Activated naive CD8-positive, alpha-beta T cell treated with anti-CD3 and anti-CD28 coated beads for 36 hours (primary cell): ENCODE measurements at places on chromosomes 5 and 9. TPM values are rescaled to one million over a fixed set of nuclear protein-coding genes. Genes with fewer than 3 reads are reported as not detected.

DNA sequence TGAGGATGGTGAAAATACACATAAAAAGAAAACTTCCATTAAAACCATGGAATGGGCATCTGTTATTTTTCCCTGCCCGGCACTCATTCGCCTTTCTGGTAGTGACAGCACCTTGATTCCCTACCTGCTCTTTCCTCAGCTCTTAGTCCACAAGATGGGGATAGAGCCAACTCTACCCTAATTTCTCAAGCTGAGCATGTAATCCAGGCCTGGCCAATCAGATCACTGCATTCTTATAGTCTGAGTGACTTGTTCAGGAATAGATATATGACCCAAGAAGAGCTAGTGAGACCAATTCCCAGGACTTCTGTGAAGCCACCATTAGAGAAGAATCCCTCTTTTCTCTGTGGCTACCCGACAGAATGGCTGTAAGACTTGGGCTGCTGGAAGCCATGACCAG lies 58.1 kb downstream of the TSSK1B start:
- no peak overlapping the region for H3K4me3 ChIP-seq
- DNase-seq: no peak
- peaks cover 22% of the 10 kb centered on the region for H3K27me3 ChIP-seq
- H3K36me3 ChIP-seq: no peaks in the 10 kb centered on the region
- no peak overlapping the region for H3K27ac ChIP-seq
- peaks cover 35% of the 10 kb centered on the region for H3K4me1 ChIP-seq

The OR1J2 gene
- total RNA-seq: not detected

DNA sequence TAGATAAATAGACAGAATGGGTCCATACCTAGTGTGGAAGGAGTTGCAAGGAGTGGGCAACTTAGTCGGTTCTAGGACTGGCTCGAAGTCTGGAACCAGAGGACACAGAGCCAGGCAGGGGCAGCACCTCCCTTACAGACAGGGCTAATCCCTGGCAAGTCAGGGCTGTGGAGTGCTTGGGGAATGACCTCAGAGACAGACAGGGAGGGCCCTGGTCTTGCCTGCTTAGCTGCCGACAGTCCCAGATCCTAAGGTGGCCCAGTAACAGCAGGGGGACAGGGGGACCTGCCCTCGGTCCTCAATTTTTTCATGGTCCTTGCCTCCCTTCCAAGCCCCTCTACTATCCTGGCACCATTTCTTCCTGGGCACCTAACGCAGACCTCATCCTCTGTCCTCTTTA lies 222.4 kb upstream of the TNC start:
- peaks cover 16% of the 10 kb centered on the region for H3K27me3 ChIP-seq
- no peak overlapping the region for H3K27ac ChIP-seq
- no peak overlapping the region for H3K4me3 ChIP-seq

The WNT8A gene
- not detected for total RNA-seq

DNA sequence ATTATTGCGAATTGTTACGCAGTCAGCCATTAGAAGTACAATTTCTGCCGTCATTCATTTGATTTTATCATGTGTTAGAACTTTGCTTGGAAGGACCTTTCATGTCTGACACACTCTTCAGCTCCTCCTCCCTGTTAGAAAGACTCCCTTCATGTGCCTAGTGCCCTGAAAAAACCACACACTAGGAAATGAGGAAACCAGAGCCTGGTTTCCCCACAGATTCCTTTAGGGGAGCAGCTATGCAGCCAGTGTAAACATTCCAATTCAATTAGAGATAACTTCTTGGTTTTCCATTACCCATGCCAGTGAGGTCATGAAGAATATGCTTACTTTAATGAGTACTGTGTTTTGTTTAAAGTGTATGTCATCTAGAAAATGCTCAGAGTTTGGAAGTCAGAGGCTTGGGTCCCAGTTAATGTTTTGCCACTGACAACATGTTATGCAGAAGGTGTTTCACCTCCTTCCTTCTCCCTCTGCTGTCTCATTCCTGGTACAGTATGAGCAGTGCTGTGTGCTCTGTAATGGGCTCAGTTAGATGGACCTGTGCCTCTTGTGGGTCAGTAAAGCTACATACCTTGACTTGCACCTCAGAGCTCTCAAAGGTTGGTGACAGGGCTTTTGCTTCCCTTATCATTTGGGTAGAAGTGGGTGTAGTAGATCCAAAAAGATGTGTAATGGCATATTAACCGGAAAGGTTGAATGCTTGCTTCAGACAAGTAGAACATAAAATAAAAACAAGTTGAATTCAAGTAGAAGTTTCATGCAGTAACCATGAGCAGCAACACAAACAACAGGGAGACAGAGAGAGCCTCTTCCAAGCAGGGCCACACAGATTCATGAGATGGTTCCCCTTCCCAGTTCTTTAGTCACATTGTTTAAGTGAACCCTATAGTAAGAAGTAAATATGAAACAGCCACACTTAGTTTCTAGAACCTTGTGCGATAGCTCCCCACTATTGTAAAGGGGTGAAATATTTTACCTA lies 52.6 kb upstream of the TNFAIP8 start:
- H3K36me3 ChIP-seq: peaks cover 51% of the 10 kb centered on the region
- H3K27me3 ChIP-seq: no peaks in the 10 kb centered on the region
- H3K4me3 ChIP-seq: peak overlapping the region; percentile 27
